ENCODE measurements at places on chromosomes 3 and 15. TPM values are rescaled to one million over a fixed set of nuclear protein-coding genes. Genes with fewer than 3 reads are reported as not detected.

DNA sequence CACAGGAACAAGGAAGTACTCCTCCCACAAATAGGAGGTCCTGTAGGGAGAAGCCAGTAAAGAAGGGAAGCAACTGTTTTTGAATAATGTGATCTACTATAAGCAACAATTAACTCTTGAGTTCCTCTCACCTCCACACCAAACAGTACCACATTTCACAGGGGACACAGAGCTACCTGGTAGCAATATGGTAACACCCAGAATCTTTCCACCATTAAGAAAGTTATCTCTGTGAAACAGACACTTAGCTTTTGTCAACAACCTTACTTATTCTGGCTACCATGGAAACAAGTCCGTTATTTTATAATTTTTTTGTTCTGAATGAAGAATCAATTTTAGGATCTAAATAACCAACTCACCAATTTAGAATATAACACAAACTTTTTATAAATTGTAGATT is 49.5 kb downstream of the TBL1XR1 start:
- no peak for DNase-seq

- DNase-seq: no peak
These were observed 107.7 kb downstream of the CHCHD4 start for GRCh38 chr3:14016900-14017475.

DNA sequence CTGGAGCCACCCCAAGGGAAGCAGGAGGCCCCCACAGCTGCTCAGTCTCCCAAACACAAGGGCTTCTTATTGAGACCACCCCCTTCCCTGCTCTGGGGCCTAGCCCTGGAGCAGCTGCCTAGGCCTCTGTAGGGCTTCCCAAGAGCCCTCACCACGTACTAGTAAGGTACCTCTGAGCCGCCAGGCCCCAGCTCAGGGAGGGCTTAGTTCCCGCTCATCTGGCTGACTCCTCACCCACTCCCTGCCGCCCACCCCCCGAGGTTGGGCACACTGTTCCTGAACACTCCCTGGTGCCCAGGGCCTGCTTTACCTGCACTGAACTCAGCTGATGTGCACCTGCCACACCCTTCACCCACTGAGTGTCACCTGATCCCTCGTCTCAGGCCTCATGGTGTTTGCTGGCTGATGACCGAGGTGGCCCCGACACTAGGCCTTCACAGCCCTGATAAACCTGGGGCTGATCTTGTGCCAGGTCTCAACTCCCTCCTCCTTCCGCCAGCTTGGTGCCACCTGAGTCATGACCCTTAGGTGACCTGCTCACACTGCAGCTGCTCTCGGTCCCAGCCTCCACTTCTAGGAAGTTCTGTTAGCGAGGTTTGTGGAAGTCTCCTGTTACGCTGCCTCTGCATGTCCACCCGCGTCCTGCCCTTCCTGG is 18.0 kb upstream of the SPTBN5 start:
- no peak for DNase-seq

- no peak for DNase-seq
These were observed 493.6 kb upstream of the ADAMTS9 start for GRCh38 chr3:65181391-65181871.

Gene CIP2A
- 0.97 TPM for polyA plus RNA-seq

Gene BOC
- 0.31 TPM for polyA plus RNA-seq
